ENCODE measurements at places on chromosomes 7 and 10.

DNA sequence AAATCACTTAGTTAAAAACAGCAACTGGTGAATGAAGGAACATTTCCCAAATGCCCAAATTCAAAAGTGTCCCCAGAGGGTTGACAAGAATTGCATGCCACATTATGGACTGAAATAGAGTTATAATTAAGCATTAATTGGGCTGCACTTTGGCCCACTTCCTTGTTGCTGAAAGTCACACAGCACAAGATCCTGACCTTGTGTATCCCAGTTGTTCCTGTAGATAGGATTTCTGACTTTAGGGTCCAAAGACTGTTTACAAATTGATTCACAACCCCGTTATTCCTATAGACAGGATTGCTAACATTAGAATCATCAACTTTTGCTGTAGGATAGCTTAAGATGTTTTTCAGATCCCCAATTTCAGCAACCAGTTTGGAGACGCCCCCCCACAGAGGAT is 31.5 kb upstream of the NPFFR1 start:
- DNase-seq = no peak

GRCh38 chr7:113026941-113027340 is 59.7 kb downstream of the GPR85 start:
- no peak for DNase-seq

DNA sequence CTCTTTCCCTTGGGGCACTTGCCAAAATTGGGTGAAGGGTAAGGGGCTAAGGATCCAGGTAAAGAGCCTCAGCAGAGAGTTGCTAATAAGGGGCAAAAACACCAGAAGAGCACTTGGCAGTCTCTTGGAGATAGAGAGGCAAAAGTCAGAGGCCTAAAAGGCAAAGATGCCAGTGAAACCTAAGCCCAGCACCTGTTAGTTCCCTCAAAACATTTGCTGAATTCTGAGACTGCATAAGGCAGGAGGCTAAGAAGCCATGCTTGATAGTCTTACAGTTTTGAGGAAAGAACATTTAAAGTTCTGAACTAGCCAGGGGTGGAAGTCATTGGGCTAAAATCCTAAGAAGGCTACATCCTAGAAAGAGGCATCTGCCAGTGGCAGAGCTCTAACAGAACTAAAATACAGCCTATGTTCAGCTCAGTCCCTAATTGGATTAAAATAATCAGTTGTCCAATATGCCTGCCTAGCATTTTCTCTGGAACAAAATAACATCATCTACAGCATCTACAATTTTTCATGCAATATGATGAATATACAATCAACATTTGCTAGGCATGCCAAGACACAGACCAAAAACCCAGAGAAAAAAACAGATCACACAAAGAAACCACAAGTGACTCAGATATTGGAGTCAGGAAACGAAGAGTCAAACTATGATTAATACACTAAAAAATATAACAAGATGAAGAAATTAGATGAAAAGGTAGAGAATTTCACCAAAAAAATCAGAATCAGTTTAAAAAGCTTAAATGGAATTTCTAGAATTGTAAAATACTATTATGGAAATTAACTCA is 7.7 kb downstream of the HTR7 start:
- DNase-seq = no peak

DNA sequence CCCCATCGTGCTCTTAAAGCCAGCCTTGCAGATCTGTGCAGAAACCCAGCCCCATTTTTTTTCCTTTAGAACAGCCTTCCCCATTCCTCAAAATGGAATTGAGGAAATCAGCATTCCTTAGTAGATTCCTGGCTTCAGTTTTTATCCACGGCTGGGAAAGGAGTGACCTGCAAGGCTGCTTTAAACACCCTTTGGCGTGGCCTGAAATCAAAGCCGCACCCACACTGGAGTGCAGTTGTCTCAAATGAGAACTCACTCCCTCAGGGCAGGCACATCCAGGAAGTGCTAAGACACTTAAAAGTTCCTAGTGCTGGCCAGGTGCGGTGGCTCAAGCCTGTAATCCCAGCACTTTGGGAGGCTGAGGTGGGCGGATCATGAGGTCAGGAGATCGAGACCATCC is 34.8 kb downstream of the HTR5A start:
- no peak for DNase-seq

GRCh38 chr7:20343941-20344340 is 13.2 kb downstream of the ITGB8 start:
- DNase-seq = no peak

DNA sequence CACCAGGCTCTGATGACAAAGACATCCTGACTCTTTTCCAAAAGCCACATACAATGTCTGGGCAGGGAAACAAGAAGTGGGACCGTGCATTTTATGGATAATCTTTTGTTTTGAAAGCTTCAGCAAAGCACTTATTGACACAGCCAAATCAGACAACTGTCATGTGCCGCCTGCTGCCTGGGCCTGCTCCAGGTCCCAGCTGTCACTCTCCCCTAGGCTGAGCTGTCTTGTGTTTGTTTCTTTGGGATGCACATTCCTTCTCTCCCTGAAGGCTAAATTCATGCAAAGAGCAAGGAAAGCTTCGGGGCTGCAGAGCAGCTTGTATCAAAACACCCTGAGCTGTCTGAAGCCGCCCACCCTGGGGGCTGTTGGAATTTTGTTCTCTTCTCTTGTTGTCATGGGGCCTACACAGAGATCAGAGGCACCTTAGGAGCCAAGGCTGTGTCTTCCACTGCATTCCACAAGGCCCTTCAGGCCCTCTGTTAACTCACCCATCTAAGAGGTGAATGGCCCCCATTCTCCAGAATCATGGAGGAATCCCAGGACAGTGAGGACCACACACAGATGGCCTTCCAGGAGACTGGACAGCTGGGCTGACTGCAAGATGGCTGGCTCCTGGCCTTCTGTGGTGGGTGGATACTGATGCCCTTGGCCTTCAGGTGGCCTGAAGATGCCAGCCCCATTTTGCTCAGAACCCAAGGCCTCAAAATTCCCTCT is 17.8 kb upstream of the SLC18A2 start:
- no peak for DNase-seq

DNA sequence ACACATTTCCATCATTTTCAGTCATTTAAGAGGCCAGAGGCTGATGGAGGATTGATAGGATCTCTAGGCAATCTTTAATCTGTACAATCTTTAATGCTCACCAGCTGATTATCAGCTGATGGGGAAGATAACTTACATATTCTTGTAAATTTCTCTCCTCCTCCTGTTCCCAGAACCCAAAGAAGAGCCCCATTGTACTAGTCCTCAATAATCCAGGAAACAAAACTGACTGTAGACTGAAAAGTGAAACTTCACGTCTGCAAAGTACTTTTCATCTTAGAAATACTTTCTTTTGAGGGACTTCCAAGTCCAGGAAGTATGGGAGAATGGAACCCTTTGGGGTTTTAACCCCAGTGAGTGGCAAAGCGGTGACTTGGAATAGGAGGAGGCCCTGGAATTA is 283.3 kb downstream of the FRMD4A start:
- DNase-seq = no peak

- no peak for DNase-seq
These were observed 342.9 kb downstream of the AUTS2 start for GRCh38 chr7:69941077-69941651.

GRCh38 chr7:151249034-151249731 is 689 bp upstream of the SMARCD3 start:
- DNase-seq = peak; percentile 52

DNA sequence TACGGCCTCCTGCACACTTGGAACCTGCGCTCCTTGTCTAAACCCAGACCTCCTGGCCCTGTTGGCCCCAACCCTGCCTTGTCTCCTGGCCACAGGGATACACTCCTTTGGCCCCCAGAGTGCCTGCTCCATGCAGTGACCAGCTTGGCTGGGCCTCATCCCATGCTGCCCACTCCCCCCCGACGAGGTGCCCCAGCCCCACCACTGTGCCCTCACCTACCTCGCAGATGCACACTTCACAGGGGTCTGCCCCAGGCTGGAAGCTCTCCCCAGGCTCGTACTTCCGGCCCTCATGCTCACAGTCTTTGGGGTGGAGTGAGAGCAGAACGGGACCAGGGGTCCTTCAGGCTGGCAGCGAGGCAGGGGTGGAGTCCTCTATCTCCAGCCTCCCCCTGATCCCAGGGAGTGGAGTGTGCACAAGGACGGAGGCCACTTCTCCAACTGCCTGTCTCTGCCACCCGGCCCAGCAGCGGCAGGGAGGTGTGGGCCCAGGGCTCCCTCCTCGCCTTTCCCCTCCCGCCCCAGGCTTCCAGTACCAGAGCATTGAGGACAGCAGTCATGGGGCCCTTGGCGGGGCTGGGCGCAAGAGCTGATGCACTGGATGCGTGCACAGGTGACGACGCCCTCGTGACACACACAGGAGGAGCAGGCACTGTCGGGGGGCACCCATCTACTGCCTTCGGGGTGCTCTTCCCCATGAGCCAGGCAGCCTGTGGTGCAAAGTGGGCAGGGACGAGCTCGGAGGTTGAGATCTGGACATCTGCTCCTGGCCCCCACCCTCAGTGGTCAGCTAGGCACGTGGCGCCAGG is 22.1 kb downstream of the ATP6V1F start:
- peak; percentile 26 for DNase-seq

GRCh38 chr7:138981332-138982203 is at the start of gene KIAA1549:
KIAA1549 (minus strand) TSS chr7:138981389; CDS start chr7:138981269, 120 bp downstream.
- DNase-seq = peak; percentile 82

DNA sequence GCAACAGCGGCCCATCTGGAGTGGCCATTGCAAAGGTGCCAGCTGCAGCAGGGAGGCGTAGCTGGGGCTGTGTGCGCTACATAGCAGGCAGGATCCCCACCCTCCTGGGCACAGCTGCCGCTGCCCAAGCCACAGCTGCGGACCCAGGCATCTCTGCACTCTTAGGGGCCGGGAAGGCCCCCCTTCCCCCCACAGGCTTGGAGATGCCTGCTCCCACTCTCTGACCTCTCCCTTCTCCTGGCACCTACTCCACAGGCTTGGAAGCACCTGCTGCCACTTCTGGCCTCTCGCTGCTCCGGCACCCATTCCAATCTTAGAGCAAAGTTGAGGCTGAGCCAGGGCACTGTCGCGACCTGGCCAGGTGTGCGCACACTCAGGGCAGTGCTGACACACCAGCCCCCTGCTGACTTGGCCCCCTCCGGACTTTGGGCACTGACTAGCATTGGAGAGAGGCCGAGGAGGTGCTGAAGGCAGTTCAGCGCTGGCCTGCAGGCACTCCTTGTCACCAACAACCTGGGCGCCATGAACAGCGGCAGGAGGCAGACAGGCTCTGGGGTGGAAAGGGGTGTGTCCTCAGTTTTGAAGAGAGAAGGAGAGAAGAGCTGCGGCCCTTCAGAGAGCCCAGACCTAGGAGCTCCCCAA is 18.4 kb downstream of the RBM48 start:
- no peak for DNase-seq

DNA sequence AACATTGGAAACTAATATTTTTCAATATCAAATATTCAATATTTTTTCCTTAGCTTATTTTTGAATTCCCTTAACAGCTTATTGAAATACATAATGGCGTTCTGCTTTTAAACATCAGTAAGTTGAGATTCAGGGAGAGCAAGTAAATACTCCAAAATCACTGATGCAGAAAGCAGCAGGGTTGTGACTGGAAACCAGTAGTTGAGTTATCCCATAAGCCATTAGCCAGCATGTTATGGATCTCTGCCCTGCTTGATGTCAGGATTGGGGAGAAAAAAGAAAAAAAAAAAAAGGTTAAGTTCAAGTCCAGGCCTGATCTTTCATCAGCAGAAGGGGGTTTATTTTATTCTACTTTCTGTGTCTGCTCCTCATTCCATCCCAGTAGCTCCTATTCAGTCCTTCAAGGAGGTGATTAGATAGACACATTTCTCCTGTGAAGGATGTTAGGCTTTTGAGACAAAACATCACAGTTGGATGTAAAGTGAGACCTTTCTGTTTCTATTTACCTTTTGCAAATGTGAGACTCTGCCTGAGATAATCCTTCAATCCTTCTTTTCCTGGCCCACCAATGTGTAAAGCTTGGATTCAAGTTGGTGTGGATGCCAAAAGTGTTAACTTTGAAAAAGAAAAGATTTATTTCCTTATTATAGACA is 110.9 kb upstream of the HDAC9 start:
- DNase-seq = no peak

DNA sequence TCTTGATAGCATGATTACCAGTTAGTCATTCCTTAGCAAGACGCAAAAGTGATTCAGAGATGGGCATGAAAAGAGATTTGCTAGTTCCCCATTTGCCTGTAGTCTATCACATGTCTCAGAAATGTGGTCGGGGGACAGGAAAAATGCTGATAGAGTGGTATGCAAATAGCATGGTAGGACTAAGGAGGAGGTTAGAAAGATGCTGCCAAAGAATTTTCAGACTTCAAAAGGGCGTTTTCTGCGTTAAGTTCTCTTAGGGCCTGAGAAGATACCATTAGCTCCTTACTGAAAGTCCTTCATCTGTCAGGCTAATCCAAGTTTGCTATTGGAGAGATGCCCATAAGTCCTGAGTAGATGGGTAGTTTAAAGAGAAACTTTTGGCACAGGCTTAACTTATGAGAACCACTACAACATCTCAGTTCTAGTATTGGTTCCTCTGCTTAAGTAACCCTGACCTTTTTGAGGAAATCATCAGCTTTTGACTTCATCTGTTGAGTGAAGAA is 2.7 kb downstream of the CALD1 start:
- no peak for DNase-seq

DNA sequence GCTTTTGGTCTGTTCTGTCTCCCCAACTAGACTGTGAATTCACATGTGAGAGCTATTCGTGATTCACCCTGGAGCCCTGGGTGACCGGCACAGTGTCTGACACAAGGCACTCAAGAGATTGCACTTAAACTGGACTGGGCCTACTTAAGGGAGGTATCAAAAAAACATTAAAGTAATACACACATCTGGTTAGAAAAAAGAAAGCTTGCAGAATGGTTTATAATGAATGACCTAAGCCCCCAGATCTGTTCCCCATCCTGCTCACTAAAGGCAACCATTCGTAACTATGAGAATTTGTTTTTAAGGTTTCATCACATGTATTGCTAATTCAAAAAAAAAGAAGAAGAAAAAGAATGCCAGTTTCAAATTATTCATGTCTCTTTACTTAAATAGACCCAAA is 74.5 kb downstream of the DGKI start:
- no peak for DNase-seq

- no peak for DNase-seq
These were observed 4.3 kb upstream of the GET4 start for GRCh38 chr7:871900-872537.

DNA sequence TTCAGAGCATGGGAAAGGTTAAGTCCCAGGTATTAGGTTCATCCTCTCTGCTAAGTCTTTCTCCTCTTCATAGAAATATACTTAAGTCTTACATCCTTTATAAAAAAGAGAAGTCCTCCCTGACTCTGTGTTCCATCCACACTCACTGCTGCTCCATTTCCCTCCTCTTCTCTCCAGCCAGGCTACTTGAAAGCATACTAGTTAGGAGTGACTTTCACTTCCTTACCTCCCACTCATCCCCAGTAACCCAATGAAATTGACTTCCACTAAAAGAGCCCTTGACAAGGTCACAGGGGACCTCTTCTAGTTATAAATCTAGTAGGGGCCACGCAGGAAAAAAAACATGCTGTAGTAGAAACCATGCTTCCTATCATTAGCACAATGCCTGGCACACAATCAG is 133.1 kb upstream of the AGK start:
- DNase-seq = no peak

- no peak for DNase-seq
These were observed 66.7 kb upstream of the PDZD8 start for GRCh38 chr10:117441812-117442443.
